Globus pallidus (tissue), 1 donor: ENCODE measurements at places on chromosomes 3 and 15.

DNA sequence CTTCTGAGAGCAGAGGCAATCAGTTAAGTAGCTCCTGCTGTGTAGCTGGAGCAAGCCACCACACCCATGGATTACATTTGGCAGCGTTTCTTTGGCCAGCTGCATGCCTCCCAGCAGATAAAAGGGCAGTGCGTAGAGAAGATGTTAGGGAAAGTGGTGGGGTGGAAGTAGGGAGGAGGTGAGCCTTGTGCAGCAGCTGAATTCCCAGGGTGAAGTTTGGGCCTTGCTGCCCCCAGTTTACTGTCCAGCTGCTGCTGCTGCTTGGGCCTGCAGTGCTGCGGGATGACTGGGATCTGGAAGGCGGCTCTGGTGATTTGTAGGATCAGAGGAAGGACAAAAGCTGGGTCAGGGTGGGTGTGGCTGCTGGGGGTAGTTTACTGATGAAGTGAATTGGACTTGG lies 318.7 kb upstream of the C2CD4B start:
- DNase-seq = no peak

- no peak for DNase-seq
Observed at GRCh38 chr3:34864011-34864410, 775.3 kb upstream of the ARPP21 start.

DNA sequence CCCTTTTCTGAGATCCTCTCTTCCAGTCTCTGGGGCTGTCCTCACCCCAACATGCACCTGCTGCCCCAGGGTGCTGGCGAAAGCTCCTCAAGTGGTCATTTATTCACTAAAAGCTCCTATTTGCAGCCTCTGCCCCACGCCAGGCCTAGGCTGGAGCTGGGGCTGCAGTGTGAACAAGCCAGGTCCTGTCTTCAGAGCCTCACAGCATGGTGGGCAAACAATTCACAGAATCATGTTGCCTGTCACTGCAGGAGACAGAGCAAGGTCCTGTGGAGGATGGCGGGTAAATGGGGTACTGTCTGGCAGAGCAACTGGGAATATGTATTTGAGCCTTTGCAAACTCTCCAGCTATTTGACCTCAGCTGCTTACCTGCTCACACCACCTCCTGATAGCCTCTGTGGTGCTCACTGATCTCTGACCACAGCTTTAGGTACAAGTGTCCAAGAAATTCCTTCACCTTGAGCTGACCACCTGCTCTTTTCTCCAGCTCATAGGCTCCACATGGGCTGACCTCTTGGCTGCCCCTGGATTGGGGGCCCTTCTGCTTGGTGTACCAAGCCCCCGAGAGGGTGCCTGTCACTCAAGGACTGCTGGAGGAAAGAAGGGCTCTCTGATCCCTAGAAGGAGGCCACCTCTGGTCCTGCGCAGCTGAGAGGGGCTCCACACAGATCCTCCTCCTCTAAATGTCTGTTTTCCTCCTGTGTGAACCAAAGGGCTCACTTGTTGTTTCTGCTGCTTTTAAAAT lies 35.6 kb downstream of the AMOTL2 start:
- no peak for DNase-seq

DNA sequence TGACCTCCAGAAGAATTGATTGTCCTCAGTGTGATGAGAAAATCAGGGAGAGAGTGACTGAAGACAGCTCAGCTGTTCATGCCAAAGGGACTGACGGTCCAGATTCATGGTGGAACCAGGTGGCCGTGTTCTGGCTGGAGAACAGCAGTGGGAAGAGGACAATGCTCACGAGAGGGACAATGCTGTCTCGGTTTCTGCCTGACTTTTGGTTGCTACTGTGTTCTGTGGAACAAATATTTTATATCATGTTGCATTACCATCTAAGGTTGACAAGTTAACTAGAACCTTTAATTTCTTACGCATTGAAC lies 58.0 kb upstream of the ULK4 start:
- no peak for DNase-seq

- DNase-seq = no peak
Observed at GRCh38 chr15:68440136-68440535, 8.2 kb upstream of the ITGA11 start.

GRCh38 chr3:63679186-63679585 lies 26.7 kb downstream of the SNTN start:
- no peak for DNase-seq

DNA sequence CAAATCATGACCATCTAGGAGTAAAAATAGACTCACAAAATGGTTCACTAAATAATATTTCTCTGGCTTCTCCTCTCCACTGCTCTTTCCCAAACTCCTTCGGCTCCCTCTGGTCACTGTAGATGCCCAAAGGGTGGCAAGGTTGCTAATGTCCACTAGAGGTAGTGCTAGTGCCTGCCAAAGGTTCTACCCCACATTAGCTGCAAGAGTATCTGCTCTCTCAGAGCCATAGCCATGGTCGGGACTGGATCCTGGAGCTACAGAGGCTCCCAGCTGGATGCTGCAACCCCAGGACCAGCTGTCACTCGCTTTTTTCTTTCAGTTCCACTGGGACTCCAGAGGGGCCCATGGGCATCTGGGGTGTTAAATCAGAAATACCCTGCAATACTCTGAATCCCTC lies 8.5 kb downstream of the HTR3D start:
- no peak for DNase-seq

- no peak for DNase-seq
Observed at GRCh38 chr3:46127503-46127902, 80.6 kb downstream of the CCR1 start.

DNA sequence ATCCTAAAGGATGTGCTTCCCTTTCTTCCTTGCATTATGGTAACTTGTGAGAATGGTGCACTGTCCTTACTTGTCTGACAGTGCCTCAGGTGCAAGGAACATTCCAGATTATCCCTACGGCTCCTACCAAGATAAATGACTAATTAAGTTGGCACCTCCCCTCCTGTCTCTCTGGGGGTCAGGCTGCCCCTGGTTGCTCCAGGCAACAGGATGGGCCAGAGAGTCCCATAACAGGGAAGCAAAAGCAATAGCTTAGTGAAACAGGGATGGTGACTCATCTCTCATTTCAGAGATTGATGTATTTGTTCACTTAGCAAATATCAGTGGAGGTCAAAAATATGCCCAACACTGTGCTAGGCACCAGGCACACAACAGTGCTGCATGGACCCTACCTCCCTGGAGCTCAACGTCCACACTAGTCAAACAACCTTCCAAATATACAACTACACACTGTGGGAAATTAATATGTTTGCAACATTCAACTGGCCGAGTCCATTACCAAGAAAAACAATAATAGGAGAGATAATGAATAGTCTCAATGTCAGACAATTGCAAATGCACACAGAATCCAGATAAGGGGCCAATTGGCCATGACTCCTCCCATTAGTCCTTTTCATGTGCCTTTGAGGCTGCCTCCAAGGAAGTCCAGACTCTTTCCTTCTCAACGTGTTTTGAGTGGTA lies 249.0 kb downstream of the TLE3 start:
- DNase-seq = no peak
